ENCODE measurements at places on chromosomes 1 and 21.

DNA sequence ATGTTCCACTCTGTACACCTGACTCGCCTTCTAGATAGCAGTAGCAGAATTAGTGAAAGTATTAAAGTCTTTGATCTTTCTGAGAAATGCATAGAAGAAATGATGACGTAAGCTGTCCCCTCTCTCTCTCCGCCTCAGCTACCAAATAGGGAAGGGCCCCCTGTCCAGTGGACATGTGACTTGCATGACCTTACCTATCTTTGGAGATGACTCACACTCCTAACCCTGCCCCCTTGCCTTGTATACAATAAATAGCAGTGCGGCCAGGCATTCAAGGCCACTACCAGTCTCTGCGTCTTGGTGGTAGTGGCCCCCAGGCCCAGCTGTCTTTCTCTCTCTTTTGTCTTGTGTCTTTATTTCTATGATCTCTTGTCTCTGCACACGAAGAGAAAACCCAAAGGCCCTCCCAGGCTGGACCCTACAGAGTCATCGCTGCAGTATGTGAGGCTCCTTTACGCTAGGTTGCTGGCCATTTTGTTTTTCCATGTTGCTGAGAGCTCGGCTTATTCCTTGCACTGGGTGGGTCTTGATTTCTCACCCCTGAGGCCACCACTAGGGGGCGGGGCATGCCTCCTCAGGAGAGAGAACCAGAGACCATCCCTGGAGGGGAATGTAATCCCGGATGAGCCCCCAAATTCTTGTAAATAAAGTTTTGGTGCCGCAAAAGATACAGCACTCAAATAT lies 16.0 kb upstream of the ZBTB8B start:
- no peak for DNase-seq

- DNase-seq = no peak
These were observed 55.9 kb upstream of the PROX1 start for GRCh38 chr1:213931836-213932235.

GRCh38 chr1:59243550-59243949 lies 53.3 kb upstream of the FGGY start:
- no peak for DNase-seq

DNA sequence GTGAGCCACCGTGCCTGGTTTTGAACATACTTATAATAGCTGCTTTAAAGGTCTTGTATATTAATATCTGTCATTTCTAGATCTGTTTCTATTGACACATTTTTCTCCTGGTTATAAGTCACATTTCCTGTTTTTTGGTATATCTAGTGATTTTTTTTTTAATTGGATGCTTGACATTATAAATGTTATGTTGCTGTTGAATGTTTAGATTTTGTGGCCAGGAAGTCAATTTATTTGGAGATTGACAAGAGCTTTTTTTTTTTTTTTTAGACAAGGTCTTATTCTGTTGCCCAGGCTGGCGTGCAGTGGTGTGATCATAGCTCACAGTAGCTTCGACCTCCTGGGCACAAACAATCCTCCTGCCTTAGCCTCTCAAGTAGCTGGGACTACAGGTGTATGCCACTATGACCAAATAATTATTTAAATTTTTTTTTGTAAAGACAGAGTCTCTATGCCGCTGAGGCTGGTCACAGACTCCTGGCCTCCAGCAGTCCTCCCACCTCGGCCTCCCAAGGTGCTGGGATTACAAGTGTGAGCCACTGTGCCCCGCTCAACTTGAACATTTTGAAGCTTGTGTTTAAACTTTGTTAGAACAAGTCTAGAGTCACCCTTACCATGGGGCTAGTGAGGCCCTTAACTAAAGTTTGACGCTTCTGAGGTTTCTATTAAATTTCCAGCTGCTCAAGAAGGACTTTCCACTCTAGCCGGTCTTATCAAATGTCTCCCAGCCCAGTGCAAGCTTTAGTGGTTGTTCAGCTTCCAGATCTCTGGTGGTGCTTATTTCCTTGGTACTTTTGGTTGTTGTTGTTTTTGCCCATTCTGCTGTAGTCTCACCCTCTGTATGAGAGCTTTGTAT lies 8.6 kb upstream of the CHI3L2 start:
- no peak for DNase-seq

DNA sequence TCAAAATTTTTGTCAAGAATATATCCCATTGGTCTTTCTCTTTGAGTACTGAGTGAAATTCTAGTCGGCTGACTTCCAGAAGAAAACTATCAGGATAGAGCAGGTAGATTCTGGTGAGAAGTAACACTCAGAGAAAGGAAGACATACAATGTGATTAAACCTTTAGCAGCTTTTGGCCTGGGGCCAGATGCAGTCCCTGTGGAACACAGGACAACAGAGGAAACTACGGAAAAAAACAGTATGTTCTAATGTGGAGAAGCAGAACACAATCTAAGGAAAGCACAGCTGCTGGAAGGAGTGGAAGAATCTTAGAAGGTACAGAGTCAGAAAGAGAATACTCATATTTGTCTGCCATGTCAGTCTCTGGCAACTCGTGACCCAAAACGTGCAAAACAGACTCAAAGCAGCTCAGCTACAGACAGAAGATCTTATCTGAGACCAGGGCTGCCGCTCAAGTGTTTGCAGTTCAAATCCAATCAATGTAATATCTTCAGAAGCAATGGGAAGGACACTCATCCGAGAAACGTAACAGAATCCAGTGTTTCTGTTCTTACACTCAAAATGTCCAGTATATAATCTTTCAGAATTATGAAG lies 283.8 kb downstream of the MRPL39 start:
- no peak for DNase-seq

DNA sequence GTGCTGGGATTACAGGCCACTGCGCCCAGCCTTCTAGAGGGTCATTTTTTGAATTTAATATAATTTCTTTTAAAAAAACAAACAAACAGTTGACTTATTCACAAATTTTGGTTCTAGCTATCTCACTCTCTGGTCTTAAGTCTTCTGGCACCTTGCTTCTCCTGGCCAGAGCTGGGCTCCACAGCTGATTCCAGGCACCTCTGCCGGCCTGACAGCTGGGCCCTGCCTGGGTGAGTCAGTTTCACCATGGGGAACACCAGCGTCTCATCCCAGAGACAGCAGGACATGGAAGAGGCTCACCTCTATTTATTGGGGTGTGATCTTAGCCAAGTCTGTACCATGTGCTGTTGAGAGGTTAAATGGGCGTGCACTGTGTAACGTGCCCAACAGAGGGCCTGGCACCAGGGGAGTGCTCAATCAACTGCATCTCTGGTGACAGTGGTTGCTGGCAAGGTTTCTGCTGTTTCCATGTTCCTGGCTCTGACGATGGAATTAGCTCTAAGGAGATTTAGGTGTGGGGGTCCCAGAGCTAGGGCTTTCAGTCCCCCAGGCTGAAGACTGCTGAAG lies 956 bp downstream of the CPLANE2 start:
- no peak for DNase-seq

DNA sequence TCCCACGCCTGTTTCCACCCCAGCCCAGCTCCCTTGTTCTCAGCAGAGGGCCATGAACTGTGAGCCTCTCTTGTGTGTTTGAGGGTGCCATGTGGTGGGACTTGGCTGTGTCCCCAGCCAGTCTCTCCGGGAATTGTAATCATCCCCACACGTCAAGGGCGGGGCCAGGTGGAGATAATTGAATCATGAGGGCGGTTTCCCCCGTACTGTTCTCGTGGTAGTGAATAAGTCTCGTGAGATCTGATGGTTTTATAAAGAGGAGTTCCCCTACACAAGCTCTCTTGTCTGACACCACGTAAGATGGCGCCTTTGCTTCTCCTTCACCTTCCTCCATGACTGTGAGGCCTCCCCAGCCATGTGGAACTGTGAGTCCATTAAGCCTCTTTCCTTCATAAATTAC lies 57.2 kb upstream of the COL6A2 start:
- no peak for DNase-seq
